ENCODE measurements at places on chromosomes 2 and 18. TPM values are rescaled to one million over a fixed set of nuclear protein-coding genes. Genes with fewer than 3 reads are reported as not detected.

DCC gene
- polyA plus RNA-seq, result not detected

DOCK10 gene
- polyA plus RNA-seq, result 11.4 TPM

ASAP2 gene
- 25.8 TPM for polyA plus RNA-seq

AMER3 gene
- 0.28 TPM for polyA plus RNA-seq

KIAA2012 gene
- 0.04 TPM for polyA plus RNA-seq

CFAP65 gene
- under 0.01 TPM for polyA plus RNA-seq

LONRF2 gene
- 0.89 TPM for polyA plus RNA-seq

RGPD4 gene
- polyA plus RNA-seq, result not detected

BOK gene
- polyA plus RNA-seq, result 12.7 TPM

UCN gene
- polyA plus RNA-seq, result not detected

ZNF24 gene
- polyA plus RNA-seq, result 12.0 TPM

CD28 gene
- polyA plus RNA-seq, result 6.2 TPM

PRSS56 gene
- not detected for polyA plus RNA-seq

KRTCAP3 gene
- 46.5 TPM for polyA plus RNA-seq

SCLY gene
- polyA plus RNA-seq, result 5.4 TPM

STPG4 gene
- polyA plus RNA-seq, result not detected

NTSR2 gene
- not detected for polyA plus RNA-seq

ERMN gene
- not detected for polyA plus RNA-seq

FBXO41 gene
- polyA plus RNA-seq, result 4.4 TPM

HOXD10 gene
- 1.5 TPM for polyA plus RNA-seq

SLC16A14 gene
- 0.23 TPM for polyA plus RNA-seq

LINC00305 gene
- polyA plus RNA-seq, result not detected

CYBRD1 gene
- polyA plus RNA-seq, result 7.6 TPM

ACMSD gene
- not detected for polyA plus RNA-seq

IGFBP2 gene
- polyA plus RNA-seq, result 33.0 TPM
